CD4-positive, alpha-beta T cell treated with Interferon alpha-2 for 1 hour (primary cell): ENCODE measurements at places on chromosomes 1 and 21.

- no peak for DNase-seq
Measured at GRCh38 chr1:94322696-94323095, 85.3 kb upstream of the ARHGAP29 start.

DNA sequence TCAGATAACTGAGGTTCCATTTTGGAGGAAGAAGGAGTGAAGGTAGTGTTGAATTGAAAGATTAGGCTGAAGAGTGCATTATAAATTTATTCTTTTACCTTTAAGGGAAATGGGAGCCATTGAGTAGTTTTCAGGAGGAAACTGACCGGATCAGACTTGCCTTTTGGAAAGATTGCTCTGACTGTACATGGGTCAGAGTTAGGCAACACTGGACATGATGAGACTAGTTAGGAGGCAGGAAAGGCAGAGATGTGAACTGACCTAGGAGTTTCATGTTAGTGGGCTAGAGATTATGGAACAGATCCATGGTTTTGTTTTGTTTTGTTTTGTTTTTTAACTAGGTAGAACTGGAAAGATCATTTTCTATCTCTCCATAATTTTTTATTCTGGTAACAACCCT, 78.2 kb downstream of the SNX7 start:
- no peak for DNase-seq

- no peak for DNase-seq
Measured at GRCh38 chr1:26839339-26839722, 12.8 kb downstream of the ZDHHC18 start.

DNA sequence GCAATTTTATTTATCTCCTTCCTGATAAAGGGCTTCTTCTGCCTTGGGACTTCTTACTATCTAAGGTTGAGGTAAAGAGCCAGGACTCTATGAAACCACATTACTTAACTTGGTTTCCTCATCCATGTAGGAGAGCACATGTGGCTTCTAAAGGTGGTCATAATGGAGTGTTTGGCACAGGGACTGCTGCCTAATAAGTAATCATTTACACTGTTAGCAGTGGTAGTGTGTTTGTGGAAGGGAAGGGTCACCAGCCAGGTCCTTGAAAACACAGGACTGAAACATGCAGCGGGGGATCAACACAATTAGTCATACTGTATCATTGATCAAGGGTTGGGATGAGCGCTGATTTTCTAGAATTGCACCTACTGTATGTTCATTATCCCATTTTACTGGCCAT, 59.6 kb downstream of the UCK2 start:
- DNase-seq = no peak

- no peak for DNase-seq
Measured at GRCh38 chr1:203186446-203187303, at the start of gene CHI3L1. CHI3L1 (minus strand) TSS chr1:203186704; CDS start chr1:203186623, 81 bp downstream.

DNA sequence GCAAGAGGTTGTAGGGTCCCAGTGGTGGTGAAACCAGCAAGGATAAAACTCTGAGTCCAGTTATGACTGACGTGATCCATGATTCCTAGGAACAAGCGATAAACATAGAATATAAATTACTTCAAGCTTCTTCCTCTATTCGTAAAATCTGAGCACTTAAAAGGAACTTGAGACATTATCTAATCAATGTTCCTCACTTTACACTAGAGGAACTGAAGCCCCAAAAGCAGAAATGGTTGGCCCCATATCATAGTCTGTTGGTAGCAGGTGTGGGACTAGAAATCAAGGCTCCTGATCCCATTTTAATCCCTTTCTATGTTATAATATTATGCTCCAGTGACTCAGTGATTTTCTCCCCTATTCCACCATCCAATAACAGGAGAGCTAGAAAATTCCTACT, 21.9 kb upstream of the MNDA start:
- no peak for DNase-seq

DNA sequence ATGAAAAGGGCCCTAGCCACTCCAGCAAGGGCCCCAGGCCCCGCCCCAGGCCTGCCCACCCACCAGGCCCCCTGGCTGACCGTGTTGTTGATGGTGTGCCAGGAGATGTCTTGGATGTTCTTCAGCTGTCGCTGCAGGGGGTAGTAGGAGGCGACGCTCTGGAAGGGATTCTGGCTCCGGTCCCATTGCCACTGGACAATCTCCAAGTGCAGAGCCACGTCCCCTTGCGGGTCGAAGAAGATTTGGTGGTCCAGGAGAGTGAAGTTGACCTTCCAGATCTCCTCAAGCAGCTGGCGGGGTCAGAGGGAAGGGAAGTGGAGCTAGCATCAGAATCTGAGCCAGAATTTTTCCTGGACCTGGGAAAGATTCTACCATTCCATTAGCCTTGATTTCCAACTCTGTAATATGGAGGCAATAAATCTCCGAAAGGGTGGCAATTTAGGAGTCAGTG, 10.2 kb downstream of the TAS1R2 start:
- no peak for DNase-seq

DNA sequence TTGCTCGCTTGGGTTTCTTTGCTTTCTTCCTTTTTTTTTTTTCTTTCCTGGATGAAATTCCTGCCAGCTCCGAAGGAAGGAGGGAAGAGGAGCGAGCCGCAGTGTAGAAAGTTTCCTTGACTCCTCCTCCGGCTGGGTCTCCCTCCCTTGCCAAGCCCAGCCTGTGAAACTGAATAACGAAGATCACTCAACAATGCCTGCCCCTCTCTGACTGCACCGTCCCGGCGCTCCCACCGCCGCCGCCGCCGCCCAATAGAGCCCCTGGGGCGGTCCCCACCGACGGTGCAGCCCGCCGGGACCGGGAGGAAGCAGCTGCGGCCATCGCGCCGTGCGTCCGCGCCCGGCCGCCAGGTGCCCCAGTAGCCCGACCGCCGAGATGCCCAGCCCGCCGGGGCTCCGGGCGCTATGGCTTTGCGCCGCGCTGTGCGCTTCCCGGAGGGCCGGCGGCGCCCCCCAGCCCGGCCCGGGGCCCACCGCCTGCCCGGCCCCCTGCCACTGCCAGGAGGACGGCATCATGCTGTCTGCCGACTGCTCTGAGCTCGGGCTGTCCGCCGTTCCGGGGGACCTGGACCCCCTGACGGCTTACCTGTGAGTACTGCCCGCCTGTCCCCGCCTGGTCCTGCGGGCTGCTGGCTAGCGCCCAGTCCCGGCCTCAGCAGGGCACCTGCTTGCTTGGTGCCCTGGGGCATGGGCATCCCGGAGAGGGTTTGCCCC, at the start of gene LGR6:
LGR6 (plus strand) TSS at position 186 of the 714 bp plus-strand sequence; CDS start at position 377, 191 bp downstream.
- DNase-seq = no peak

- no peak for DNase-seq
Measured at GRCh38 chr1:162161916-162162550, 92.5 kb downstream of the NOS1AP start.

- no peak for DNase-seq
Measured at GRCh38 chr1:201537028-201537427, 1.9 kb upstream of the NAV1 start.

DNA sequence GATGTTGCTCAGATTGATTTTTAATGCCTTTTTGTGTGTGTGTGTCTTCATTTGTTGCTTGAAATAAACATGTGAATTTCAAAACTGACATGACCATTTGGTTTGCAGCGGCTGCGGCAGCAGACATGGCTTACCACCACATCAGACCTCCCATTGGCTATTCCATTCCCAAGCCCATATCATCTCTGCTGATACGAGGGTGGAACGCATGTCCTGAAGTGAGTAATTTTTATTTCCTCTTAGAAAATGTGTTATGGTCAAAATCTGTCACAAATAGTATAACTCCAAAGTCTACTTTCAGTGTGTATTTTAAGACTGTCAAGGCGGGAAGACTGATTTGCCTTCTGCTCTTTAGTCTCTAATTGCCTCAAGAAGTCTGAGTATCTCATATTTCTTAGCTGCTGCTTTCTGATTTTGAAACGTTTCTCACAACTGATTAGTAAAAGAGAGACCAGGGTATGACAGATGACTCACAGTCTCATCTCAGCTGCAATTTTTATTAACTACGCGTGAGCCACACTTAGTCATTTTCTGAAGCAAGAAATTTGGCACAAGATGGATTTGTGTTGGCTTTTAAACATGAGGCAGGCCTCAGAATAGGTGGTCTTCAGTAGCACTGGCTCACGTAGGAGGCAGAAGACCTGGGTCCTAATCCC, 49.0 kb downstream of the LRRC53 start:
- no peak for DNase-seq

DNA sequence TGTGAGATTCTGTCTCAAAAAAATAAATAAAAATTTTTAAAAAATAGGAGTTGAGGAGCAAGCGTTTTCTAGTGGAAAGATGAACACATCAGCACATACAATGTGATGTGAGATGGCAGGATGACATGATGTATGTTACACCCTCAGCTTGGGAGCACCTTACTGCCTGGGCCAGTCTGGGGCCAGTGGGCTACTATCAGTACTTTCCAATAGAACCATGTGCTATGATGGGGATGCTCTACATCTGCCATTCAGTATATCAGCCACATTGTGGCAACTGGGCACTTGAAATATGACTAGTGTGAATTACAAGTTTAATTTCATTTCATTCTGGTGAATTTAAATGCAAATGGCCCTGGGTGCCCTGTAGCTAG, 156.0 kb downstream of the PGBD5 start:
- no peak for DNase-seq

DNA sequence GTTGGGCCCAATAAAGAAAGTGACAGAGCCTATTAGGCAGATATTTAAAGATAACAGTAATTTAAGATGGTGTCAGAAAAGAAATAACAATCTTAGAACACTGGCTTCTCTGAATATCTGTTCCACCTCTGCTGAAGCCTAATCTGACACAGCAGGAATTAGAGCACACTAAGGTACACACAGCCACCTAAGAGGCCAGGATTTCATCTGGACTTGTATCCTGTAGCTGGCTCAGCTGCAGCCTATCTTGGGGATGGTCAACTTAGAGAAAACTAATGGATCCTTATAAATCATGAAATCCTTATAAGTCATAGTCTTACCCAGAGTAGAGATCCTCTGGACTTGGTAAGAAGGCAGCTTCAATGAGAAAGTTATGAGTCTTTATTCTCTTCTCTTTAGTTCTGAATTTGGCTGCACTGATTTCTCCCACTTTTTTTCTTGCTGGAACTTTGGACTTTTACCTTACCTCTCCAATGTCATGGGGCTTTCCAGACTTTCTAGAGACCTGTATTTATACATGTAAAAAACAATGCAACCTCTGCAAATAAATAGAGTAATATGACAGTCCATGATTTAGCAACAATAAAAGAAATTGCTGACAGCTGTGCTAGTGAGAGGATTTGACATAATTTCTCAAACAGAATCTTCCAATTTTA, at the start of gene GBP7:
GBP7 (minus strand) TSS at position 403 of the 656 bp plus-strand sequence. CDS start 4,068 bp downstream, outside the sequence.
- DNase-seq = no peak

GRCh38 chr1:113949007-113949406, 19.9 kb downstream of the HIPK1 start:
- DNase-seq = no peak

DNA sequence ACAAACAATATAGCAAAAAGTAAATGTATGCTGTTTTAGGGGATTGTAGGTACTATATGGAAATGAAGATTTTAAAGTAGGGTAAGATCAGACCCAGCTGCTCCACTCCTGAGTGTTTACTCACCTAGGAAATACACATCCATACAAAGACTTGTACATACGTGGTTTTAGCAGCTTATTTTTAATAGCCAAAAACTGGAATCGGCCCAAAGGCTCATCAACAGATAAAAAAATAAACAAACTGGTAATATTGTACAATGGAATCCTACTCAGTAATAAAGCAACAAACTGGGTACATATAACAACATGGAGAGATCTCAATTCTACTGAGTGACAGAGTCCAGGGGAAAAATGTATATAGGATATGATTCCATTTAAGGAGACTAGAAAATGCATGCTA, 179.2 kb upstream of the TMEM51 start:
- DNase-seq = no peak

GRCh38 chr1:200238311-200238710, 171.5 kb downstream of the ZNF281 start:
- DNase-seq = no peak

DNA sequence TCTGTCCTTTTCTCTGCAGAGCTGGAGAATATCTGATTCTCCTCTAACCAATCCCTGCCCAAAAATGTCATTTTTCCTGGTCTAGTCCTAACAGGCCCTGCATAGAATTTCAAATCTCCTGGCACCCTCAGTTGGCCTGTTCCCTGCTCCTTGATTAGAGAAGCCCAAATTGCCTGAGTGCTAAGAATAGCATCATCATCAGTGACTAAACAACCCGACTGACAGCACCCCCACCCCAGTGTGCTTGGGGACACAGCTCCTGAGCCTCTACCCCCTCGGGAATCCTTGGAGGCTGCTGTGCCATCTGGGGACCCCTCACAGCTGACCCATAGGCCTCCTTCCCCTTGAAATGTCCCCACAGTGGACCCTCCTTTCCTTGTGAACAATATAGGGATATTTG, 94.4 kb downstream of the DDX20 start:
- DNase-seq = no peak

DNA sequence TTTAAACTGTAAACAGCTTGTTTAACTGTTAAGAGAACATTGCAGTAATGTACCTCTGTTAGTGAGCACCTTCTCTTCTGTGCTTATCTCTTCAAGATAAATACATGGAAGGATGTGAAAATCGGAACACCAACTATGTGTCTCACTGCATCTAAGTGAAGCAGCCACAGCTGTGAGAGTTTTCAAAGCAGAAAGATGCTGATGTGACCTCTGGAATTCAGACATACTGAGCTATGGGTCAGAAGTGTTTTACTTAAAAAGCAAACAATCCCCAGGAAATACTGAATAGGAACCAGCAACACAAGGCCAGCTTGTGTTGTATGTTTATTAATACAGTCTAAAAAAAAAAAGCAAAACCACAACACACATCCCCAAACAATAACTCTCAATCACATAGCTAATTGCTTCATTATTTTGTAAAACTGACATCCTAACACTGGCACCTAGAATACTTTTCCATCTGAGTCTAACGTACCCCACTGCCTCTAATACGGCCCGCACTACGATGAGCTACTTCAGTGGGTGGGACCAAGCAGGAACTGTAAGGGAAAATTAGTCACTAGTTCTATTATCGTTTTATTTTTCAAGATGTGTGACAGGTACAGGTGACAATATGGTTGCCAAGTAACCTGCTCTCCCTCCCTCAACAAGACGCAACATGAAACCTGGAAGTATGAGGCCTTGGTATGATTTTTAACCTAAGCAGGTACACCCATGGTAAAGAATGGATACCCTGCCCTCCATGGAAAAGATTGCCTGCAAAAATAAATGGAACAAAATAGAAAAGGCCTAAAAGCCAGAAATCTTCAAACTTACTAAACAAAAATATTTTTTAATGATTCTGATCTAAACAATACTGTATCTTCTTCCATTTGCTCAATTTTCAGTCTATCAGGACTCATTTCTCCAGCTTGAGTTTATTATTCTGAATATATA, 13.9 kb downstream of the ERRFI1 start:
- no peak for DNase-seq
